ENCODE measurements at places on chromosomes 7 and 10.

DNA sequence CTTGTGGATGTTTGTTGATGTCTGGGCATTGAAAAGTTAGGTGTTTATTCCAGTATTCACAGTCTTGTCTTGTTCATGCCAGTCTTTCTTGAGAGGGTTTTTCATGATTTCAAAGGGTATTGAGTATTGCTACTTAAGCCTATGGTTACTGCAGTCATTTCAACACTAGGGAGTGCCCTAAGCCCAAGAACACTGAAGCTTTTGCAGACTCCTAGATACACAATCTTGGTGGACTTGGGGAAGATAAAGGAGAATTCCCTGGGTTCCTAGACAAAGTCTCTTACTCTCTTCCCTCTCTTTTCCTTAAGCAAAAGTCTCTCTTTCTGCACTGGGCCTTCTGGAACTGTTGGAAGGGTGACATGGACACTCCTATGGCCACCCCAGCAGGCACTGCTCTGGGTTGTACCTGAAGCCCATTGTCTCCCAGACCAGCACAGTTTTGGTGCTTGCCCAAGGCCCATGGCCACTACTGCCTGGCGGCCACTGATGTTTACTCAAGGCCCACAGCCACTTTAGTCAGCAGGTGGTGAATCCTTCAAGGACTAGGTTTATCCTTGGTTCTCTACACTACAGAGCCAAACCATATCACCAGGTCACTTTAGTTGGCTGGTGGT lies 24.9 kb downstream of the SAMD9 start:
- DNase-seq, result peak; percentile 31

GRCh38 chr10:10475812-10476211 lies 541.9 kb upstream of the CELF2 start:
- DNase-seq, result no peak

- DNase-seq, result no peak
These were observed 1.8 kb upstream of the CHN2 start for GRCh38 chr7:29192811-29193210.

DNA sequence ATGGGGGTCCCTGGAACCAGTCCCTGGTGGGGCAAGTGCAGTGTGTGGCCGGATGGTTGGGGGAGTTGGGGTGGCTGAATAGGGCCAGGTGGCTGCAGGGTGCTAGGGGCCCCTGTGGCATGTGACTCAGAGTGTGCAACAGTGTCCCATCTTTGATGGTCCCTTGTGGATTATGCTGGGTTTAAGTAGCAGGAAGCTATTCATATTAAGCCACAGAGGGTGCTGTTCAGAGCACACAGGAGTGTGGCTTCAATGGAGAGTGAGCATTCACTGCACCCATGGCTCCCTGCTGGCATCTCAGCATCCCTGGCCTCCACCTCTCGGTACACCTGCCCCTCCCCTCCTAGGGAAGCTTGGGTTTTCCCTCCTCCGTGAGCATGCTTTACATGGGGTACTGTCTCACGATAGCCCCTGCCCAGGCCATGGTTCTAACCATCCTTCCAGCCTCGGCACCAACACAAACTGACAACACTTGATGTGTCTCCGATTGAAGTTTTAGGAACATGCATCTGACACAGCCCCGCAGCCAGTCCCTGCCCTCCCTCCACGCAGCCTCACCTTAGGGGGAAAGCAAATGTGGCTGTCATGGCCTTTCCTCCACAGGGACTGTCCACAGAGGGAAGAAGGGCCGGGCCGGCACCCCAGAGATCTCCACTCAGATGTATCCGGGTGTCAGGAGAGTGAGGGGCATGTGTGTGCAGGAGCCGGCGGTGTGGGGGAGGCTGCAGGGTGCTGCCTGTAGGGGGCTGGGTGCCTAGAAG lies 30.4 kb upstream of the PPIF start:
- no peak for DNase-seq

DNA sequence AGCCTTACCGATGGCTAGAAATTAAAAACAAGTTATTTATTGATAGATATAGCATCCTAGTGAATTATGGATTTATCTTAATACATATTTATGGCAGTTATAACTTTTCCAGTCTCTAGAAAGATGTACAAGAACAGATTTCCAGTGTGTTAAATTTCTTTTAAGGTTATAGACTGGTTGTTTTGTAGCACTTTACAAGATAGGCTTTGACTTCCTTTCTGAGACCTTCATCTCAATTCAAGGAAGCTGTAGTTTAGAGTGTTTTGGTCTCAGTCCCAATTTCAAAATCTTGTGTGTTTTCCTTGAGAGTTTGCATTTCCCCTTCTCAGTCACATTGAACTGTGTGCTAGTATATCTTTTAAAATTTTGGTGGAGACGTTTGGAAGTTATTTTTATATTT lies 30.1 kb downstream of the PLEKHA1 start:
- no peak for DNase-seq

DNA sequence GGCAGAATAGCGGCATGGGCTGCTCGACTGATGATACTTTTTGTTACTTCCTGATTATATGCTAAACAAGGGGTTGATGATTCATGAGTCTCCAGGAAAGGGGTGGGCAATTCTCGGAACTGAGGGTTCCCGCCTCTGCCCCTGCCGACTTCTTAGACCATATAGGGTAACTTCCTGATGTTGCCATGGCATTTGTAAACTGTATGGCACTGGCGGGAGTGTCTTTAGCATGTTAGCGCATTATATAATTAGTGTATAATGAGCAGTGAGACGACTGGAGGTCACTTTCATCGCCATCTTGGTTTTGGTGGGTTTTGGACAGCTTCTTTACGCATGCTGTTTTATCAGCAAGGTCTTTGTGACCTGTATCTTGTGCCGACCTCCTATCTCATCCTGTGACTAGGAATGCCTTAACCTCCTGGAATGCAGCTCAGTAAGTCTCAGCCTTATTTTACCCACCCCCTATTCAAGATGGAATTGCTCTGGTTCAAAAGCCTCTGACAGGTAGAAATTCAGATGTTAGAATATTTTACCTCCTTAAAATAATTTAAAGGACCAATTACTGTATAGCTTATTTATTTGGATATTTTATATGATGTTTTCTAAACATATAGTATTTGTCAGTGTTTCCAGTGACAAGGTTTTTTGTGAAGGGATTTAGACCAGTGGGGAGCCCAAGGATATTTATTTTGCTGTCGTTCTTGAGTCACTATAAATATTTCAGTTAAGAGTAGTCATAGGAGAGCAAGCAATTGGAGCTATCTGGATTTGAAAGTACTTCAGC lies 90.1 kb upstream of the PIK3CG start:
- peak; percentile 99 for DNase-seq

DNA sequence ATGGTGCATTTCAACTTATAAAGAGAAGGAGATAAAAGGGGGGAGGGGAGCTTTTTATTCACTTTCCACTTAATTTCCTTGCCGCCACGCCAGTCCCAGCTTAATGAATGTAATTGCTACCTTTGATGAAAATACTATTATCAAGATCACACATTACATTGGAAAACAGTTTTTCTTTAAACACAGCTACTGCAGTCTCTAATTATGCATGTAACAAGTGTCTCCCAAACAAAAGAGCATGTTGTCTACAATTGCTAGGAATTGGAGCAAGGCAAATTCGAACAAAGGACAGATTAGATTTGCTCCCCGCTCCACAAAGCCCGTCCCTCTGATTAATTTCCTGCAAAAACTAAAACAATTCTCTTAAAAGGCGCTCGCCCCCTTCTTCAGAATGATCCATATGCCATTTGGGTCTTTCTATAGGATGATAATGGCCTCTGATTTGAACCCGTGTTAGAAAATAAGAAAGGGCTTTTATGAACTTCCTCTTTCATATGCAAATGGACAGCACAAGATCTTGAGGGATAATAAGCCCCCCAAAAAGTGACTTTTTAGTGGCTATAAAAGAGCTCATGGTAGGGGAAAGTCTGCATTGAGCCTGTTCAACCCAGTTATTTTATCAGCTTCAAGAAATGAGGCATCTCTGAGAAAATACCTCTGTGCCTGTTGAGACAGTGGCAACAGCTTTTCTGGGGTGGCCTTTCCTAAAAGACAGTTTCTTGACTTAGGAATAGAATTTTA lies 60.6 kb downstream of the ACADSB start:
- DNase-seq, result no peak

DNA sequence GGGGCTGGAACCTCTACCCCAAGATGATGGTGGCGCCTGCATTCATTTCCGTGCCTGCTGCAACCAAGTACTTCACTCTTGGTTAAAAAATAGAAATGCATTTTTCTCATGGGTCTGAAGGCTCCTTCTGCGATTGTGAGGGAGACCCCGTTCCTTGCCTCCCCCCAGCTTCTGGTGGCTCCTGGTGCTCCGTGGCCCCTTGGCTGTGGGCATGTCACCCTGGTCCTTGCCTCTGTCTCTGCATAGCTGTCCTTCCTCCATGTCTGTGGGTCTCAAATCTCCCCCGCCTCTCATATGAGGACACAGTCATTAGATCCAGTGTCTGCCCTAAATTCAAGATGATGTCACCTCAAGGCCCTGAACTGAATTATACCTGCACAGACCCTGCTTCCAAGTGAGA lies 317.9 kb downstream of the TCERG1L start:
- DNase-seq, result no peak

DNA sequence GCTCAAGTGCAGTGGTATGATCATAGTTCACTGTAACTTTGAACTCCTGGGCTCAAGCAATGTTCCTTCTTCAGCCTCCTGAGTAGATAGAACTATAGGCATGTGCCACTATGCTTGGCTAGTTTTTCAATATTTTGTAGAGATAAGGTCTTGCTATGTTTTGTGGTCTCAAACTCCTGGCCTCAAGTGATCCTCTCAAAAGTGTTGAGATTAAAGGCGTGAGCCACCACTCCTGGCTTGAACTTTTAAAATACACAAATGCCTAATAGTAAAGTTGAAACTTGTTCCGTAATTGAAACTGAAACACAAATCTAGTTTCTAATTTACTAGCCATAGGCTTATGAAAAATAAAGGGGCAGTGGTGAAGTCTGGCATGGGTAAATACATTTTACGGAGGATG lies 65.7 kb downstream of the AP3M1 start:
- DNase-seq, result no peak

DNA sequence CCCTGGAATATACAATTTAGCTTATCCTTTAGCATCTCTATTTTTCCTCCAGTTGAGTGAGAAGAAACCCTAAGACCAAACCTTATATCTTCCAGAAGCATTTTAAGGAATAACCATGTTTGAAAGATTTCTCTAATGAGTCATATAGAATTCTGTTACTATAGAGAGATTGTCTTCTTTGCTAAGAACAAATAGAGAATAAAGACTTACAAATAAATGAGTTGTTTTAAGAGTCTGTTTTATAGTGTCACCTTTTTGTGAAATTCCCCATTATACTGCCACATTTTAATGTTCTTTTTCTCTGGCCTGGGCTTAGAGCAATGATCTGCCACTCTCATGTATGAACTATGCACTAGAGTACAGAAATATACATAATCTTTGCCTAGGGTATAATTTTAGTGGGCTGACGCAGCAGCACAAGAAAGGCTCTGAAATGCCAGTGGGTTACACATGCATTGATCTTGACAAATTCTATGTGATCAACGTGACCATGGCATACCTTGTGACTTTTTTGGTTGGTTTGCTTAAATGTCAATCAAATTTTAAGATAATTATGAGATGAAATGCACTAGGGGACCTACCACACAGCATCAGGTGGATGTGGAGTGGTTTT lies 145.1 kb upstream of the MKLN1 start:
- no peak for DNase-seq

DNA sequence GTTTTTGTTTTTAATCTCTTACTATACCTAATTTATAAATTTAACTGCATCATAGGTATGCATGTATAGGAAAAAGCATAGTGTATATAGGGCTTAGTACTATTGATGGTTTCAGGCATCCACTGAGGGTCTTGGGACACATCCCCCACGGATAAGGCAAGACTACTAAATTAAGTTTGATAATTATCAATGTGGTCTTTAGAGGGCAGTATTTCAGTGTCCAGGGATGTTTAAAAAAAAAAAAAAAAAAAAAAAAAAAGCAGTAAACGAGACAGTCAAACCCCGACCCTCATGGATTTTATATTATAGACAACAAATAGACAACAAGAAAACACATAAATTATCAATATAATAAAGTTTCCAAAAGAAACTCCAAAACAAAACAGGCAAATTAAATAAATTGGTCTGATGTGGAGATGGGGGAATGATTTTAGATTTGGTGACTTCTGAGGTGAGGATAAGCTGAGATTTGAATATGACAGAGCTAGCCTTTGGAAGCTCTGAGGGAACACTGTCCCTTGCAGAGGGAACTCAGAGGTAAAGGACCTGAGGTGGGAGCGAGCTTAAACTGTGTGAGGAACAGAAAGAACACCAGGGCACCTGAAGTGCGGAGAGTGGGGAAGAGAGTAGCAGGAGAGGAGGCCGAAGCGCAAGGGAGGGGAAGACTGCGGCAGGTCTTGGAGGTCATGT lies 14.8 kb downstream of the ACSM6 start:
- peak; percentile 37 for DNase-seq

GRCh38 chr10:33157103-33157502 lies 177.4 kb downstream of the NRP1 start:
- peak; percentile 22 for DNase-seq

DNA sequence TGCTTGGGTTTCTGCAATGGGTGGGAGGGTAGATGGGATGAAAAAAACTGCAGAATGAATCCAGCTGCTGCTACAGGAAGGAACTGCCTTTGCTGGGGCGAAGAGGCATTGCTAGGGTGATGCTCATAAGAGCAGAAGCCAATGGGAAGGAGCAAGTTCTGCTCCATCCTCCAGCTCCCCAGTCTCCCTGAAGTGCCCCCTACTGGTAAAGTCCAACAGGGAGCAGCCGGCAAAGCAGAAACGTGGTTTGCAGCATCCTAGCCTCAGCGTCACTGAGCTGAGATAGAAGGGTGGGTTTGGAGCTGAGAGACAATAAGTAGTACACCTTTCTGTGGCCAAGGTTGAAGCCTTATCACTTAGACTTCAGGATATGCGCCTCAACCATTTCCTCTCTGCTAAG lies 220.5 kb downstream of the CCSER2 start:
- peak; percentile 22 for DNase-seq

DNA sequence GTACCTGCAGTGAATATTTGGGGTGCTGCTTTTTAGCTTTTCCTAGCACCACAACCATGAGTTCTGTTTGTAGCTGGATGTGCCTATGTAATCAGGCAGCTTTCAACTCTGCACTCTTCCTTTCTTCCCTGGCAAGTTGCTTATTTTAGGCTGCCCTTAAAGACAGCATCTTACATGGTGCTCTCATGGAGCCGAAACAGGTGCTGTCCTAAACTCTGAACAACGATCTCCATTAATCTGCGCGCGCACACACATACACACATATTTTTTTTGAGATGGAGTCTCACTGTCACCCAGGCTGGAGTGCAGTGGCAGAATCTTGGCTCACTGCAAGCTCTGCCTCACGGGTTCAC lies 9.1 kb downstream of the RPS24 start:
- no peak for DNase-seq

GRCh38 chr7:149670288-149670687 lies 103.1 kb downstream of the ZNF467 start:
- DNase-seq, result peak; percentile 13

GRCh38 chr10:77231884-77232610 lies 405.6 kb downstream of the KCNMA1 start:
- no peak for DNase-seq

- no peak for DNase-seq
These were observed 98.6 kb upstream of the KCTD7 start for GRCh38 chr7:66529883-66530610.

DNA sequence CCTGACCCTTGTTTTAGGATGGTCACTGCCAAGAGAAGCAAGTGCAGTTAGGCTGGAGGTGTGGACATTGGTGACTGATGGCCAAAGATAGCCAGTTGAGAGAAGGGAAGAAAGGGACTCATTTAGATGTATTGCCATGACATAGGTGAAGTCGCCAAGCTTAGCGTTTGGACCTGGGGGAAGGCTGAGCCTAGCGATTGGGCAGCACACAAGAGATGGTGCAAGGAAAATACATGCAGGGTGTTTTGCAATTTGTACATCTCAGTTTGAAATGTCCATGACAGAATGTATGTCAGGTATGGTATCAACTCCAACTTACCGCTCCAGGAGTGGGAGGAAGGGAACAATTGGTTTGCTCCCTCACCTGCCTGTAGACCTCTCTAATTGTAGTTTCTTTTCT lies 134.3 kb downstream of the MAPK8 start:
- DNase-seq, result no peak

Measured in KBM-7 (cell line).